Activated T-cell treated with anti-CD3 and anti-CD28 coated beads, Interleukin-2, amount 50 U/mL, for 24 hours (primary cell): ENCODE measurements at places on chromosomes 12 and 14.

- DNase-seq, result no peak
Measured at GRCh38 chr12:124550123-124551089, 17.0 kb downstream of the NCOR2 start.

- no peak for DNase-seq
Measured at GRCh38 chr14:77892381-77892871, 92.5 kb downstream of the ADCK1 start.

- no peak for DNase-seq
Measured at GRCh38 chr12:89706986-89707702, 1.5 kb downstream of the ATP2B1 start.

GRCh38 chr12:43060742-43061141 lies 471.2 kb upstream of the PRICKLE1 start:
- no peak for DNase-seq

DNA sequence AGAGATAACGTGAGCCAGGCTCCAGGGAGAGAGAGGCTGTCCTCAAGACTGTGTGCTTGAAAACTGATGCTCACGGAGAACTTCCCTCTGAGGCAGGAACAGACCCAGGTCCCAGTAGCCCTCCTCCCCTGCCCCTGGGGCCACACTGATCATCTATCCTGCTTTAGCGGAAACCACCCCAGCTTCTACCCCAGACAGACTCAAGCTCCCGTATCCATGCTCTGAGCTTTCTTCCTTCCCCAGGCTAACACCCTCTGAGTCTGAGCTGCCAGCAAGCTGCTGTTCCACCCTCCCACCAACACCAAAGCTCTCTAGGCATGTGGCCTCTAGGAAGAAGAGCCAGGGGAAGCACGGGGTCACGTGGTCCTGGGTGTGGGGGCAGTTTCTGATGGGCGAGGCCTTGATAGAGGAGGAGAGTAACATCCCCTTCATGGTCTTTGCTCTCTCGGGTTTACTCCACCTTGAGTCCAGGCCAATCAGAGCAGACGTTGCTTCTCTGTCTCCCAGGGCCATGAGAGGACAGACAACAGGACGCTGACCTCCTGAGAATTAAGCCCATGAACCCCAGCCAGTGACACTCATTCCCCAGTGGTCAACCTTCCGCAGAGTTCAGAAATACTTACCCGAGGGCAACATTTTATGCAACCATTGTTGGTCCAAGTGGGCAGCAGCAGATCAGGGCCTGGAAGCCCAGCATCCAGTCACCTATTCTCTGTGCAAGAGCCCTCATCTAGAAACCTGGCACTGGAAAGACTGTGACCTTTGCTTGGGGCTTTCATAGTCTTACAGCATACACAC lies 1.4 kb downstream of the PCK2 start:
- DNase-seq, result peak; percentile 76

GRCh38 chr12:75798136-75798926 lies 233.2 kb downstream of the PHLDA1 start:
- no peak for DNase-seq

- DNase-seq, result no peak
Measured at GRCh38 chr14:76908834-76909233, 82.6 kb downstream of the LRRC74A start.

DNA sequence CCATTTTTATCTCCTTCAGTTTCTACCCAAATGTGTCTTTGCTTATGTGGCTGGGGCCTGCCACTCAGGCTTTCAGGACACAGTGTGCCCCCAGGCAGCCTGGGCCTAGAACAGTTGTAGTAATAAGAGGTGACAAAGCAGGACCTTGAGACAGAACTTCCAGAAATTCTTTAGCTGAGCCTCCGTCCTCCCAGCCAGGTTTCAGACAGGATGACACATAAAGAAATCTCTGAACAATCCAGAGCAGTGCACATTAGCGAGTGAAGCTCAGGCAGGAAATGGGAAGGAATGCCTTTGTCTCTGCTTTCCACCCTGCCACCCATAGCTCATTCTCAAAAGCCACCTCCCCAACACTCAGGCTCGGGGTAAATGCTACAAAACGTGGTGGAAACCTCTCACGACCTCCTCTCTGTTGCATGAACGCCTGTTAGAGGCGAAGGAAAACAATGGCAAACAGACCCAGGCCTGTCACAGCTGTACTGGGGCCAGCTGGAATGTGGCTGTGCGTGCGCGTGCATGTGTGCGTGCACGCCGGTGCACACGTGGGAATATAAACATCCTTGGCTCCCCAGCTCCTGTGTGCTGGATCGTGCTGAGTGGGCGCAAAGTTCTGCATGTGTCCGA lies 286.7 kb downstream of the ZFP36L1 start:
- DNase-seq, result no peak

DNA sequence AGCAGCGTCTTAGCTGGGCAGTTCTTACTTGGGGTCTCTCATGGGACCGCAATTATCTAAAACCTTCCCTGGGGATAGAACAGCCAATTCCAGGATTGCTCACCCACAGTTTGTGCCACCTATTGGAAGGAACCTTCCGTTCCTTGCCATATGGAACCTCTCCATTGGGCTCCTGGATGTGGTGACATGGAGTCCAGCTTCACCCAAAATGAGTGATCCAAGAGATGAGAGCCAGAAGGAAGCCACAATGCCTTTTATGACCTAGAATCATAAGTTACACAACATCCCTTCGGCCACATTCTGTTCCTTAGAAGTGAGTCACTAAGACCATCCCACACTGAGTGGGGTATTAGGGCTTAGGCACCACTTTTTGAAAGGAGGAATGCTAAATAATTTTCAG lies 164.4 kb downstream of the FBXL14 start:
- no peak for DNase-seq

GRCh38 chr12:14776236-14776961 lies 26.9 kb downstream of the WBP11 start:
- DNase-seq, result no peak

DNA sequence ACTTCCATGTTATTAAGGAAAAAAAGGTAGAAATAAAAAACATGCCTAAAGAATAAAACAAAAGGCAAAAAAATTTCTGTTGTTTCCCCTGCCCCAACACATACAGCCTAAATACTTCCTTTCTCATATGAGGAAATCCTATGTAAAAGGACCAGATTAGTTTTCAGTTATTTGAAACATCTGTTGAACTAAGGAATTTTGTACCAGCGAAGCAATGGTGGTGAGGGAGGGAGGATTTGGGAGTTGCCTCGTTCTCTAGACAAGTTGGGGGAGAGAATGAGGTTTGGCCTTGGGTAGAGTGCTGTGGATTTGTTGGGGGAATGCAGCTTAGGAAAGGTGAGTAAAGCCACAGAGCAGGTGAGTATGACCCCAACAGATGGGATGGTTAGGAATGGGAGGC lies 141.5 kb upstream of the RFLNA start:
- DNase-seq, result no peak

DNA sequence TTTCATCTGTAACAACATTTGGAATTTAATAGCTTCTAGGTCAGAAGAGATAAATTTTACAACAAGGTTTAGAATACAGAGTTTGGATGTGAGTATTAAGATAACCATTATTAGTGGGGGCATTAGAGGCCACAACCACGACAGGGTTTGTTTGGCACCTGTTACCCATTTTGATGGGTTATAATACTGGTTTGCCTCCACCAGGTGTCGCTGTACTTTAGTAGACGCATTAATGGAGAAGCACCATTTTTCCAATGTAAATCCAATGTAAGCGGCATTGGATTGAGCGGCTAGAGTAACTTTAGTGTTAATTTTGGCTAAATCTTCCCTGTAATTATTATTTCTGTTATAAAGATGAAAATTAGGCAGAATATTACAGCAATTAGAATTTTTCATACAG lies 136.2 kb downstream of the SLCO1B3 start:
- DNase-seq, result no peak

DNA sequence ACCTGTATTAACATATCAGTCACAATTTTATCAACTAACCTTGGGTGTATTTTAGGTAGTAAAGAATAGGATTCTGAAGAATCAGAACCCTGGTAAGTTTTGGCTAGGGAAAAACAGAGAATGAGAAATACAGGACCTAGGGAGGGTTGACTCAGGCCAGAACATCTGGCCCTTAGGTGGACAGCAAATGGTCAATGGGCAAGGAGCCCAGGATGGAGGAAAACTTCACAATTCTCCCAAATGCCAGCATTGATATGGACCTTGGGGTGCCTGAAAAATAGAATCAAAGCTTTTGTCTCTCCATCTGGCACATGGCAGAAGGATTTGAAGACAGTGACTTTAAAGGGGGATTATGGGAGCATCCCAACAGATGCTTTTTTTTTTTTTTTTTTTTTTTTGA lies 32.7 kb upstream of the PRPF39 start:
- DNase-seq, result no peak

DNA sequence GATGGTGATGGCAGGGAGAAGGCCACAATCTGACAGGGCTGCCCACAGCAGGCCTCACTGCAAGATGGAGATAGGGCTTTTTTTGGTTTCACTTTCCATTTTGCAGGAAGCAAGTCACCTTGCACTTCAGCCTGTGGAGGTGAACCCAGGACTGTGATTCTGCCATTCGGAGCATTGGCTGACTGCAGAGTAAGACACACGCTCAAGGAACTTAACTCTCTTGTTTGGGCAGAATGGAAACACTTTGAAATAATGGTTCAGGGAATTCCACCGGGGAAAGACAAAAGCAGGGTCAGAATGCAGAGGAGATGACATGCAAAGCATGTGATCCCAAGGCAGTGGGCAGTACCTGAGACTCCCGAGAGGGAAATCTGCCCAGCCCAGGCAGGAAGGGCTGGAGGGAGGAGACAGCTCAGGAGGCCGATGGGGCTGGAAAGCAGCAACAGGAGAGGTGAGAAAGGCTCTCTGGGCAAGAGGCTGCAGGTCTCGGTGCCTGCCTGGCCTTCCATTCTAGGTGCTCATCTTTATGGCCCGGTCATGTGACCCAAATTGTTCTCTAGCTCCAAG lies 58.7 kb upstream of the PRMT8 start:
- no peak for DNase-seq

GRCh38 chr12:50734409-50735263 lies 29.3 kb upstream of the ATF1 start:
- peak; percentile 35 for DNase-seq

DNA sequence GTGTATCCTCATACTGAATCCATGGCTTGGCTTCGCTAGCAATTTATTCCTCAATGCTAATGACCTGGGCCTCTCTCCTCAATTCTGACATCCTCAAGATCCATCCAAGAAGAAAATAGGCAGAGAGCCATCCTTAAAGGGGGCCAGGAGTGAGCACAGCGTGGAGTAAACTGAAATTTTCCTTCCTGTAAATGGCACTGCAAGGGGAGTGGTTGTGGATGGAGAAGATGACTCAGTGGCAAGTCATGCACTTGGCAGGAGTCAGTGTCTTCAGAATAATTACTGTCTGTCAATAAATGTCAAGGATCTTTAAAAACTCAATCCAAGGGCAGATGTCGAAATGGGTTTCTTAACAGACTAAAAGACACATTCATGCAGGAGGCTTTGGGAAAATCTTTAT lies 88.0 kb upstream of the TMEM132C start:
- no peak for DNase-seq

DNA sequence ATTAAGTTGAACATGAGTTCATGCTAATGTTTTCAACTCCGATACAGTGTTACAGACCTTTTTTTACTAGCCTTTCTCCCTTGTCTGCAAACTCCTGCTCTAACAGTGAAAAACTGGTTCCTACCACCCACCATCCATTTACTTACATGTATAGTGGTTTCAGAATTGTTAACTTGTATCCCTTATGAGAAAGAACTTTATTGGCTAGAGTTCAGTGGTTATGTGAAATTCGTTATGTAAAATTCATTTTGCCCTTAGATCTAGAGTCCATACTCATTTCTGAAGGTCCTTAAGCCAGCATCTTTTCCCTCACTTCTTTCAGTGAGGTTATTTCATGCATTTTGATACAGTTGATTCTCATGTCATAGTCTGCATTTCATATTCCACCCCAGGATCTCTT lies 51.0 kb downstream of the PRKCH start:
- DNase-seq, result no peak

GRCh38 chr12:42923156-42923555 lies 333.6 kb upstream of the PRICKLE1 start:
- no peak for DNase-seq

GRCh38 chr12:124213666-124214347 lies 81.1 kb upstream of the RFLNA start:
- no peak for DNase-seq

DNA sequence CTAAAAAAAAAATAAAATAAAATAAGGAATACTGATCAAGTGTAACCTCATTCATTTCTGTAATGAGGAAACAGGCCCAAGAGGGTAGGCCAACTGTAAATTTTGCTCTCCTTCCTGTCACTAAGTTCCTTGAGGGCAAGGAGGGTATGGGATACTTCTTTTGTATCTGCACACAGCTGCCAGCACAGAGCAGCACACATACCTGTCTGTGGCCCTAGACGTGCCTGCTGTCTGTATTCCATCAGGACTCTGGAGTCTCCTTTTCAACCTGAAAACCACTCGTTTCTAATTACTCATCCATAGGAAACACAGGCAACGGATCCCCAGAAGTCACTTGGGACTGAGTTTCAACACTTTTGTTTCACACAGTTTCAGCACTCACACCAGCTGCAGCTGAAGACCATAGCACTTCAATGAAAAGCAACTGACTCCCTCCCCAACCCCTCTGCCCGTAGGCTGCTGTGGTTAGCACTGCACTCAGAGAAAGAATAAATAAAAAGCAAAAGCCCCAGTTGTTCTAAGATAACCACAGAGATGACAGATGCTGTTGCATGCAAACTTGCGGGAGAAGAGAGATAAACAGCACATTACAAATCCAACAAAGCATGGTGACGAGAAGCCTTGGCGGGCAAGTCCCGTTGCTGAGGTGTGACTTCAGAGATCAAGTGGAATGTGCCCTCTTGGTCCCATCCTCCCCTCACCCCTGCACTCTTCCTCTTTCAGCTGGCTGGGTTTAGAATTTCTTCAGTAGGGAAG lies 24.9 kb downstream of the CRACR2A start:
- DNase-seq, result no peak

DNA sequence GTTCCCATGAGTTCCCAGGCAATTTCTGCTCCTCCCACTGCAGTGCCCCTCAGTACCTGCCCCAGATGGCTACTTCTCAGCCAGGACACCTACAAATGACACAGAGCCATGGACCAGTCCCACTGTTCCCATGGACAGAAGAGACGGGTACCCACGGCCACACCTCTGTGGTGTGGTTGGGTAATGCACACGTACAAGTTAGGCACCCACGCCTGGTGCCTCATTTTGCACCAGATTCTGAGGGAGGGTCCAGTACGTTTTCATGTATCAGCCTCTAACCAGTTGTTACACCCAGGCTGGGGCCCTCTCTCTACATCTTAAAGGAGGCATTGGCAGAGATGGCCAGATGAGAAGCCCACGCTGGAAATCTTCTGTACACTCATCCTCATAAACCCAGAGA lies 114.0 kb downstream of the DICER1 start:
- no peak for DNase-seq

DNA sequence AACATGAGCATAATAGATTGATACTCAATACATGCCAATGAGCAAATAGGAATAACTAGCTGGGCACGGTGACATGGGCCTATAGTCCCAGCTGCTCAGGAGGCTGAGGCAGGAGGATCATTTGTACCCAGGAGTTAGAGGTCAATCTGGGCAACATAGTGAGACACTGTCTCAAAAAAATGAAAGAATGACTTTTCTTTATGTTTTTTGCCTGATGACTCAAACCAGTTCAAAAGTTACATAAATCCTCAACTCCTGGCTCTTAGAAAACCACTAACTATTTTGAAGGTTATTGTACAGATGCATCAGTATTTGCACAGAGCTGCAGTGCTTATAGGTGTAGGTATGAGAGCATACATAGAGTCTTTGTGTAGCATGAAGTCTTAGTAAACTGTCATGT lies 219.2 kb upstream of the RGS6 start:
- DNase-seq, result no peak
